Activated CD4-positive, alpha-beta T cell treated with anti-CD3 and anti-CD28 coated beads, Interleukin-2, amount 50 U/mL, for 4 hours (primary cell): ENCODE measurements at places on chromosomes 3 and 15.

- peak; percentile 56 for DNase-seq
Measured at GRCh38 chr15:84736375-84736774, 12.0 kb upstream of the ZNF592 start.

DNA sequence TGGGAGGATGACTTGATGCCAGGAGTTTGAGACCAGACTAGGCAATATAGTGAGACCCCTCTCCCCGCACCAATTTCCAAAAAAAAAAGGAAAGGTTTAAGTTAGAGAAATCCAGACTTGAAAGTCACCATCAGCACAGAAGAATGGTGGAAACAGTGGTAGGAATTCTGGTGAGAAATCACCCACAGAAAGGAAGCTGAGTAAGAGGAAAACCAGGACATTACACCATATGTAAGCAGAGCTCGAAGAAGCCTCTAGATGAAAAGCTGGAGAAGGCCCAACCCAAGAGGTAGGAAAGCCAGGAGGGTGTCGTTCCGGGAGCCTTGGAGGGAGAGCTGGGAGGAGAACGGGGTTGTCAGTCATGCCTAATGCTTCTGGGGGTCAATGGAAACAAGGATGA lies 40.5 kb downstream of the RASGRP1 start:
- DNase-seq = no peak

GRCh38 chr15:66170042-66170441 lies 83.5 kb downstream of the MEGF11 start:
- no peak for DNase-seq

GRCh38 chr3:171090321-171090720 lies 63.8 kb upstream of the SLC2A2 start:
- DNase-seq = no peak

DNA sequence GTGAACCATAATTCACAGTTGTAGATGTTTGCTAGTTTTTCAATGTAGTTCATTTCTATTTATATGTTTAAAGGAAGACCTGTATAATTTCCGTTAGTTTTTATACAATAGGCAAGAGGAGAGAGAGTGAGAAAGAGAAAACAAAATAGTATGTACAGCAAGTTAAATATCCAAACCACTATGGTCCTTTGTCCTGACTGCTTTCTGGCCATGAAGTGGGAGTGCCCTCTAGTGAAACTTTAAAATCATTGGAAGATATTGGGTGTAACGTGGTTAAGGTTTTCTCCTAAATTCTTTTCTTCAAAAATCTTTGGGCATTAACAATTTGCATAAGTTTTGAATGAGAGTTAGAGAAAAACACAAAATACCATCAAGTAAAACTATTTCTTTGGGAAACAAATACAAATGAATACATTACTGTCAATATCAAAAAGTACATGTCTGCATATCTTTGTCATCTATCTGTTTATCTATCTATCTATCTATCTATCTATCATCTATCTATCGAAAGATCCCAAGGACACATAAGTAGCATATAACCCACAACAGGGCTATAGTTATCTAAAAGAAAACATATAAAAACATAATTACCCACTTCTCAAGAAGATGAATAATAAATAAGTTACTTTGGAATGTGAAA lies 534.6 kb upstream of the ATP11B start:
- no peak for DNase-seq

DNA sequence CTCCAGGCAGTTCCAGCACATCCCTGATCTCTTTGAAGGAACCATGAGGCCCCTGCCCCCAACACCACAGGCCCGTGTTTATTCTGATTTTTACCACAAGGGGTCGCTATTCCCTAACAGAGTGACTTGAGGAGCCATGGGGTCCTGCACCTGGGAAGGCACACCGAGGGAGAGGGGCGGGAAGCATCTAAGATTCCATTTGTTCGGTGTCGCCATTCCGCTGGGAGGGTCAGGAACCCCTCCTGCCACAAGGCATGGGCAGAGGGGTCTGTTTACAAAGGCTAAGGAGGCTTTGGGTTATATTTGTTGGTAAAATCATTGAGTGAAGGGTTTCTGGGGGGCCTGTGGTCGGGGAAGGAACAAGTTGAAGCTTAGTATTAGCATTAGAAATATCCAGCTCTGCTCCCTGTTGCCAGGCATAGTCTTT lies 77.1 kb downstream of the WDR76 start:
- peak; percentile 28 for DNase-seq

- DNase-seq = no peak
Measured at GRCh38 chr3:124594581-124594980, 135.7 kb upstream of the UMPS start.

DNA sequence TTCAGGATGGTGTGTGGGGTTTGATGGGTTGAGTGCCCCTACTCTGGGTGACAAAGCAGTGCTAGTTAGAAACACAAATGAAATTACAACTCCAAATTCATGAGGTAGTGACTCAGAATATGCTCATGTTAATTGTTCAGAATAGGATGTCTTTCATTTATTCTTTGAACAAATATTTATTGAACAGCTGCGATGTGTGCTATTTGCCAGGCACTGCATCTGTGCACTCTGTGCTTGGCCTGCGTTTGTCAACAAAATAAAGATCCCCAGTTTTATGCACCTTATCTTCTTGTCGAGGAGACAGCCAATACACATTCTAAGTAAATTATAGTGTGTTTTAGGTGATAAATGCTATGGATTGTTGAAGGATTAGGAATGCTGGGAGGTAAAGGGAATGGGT lies 27.3 kb downstream of the MED12L start:
- no peak for DNase-seq

DNA sequence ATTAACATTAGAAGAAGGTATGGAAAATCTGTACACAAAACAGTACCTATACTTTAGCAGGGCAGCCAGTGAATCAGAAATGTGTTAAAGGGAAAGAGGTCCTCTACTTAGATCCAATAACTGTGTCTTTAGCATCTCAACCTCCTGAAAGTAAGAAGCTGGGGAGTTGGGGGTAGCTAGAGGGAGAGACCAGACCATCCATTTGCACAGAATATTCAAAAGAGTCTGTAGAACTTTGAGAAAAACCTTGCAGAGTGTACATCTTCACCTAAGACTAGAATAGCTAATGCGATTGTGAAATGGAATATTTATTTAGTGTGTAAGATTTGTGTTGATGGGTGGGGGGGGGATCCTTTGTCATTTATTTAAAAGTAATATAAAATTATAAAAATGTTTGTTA lies 124.8 kb downstream of the RBPMS2 start:
- no peak for DNase-seq

GRCh38 chr15:94778840-94779239 lies 547.5 kb downstream of the MCTP2 start:
- no peak for DNase-seq

- no peak for DNase-seq
Measured at GRCh38 chr3:172447611-172448579, at the start of gene GHSR. Gene GHSR (minus strand): TSS chr3:172448456. CDS start chr3:172448413, 43 bp downstream.

GRCh38 chr3:114649331-114649730 lies 355.5 kb downstream of the TIGIT start:
- no peak for DNase-seq

- DNase-seq = no peak
Measured at GRCh38 chr3:123984350-123984749, 7.6 kb downstream of the ROPN1 start.

DNA sequence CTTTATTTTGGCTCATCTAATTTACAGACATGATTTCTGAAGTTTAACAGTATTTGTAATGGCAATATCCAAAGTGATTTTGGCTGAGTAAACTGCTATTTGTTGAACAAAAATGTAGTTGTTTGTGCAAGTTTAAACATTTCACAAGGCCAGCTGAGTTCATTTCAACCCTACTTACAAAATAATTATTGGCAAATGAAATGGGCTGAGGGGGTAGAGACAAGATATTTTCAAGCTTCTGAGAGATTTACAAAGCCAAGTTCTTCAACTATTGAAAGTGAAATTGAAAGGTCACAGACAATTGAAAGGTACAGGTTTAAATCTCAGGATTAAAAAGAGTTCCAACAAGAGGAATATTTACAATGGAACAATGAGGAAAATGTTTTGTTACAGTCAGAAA lies 77.1 kb downstream of the DUT start:
- DNase-seq = no peak

GRCh38 chr3:150759319-150759718 lies 3.6 kb downstream of the SIAH2 start:
- DNase-seq = no peak

DNA sequence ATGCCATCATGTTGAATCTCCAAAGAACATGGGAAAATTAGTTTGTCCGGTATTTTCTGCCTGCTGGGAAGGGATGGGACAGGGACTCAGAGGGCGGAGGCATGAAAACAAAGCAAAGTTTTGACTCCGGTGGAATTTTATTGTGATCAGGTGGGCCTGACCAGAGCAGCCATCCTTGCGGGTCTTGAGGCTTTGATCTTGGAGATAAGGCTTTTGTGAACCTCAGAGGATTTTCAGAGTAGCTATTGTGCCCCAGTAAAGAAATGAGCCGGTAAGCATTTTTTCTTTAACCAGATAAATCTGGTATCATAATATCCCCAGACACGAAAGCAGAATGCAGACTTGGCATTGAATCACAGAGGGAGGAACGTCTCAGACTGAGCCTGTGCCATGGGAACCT lies 99.4 kb upstream of the TNIK start:
- DNase-seq = no peak

DNA sequence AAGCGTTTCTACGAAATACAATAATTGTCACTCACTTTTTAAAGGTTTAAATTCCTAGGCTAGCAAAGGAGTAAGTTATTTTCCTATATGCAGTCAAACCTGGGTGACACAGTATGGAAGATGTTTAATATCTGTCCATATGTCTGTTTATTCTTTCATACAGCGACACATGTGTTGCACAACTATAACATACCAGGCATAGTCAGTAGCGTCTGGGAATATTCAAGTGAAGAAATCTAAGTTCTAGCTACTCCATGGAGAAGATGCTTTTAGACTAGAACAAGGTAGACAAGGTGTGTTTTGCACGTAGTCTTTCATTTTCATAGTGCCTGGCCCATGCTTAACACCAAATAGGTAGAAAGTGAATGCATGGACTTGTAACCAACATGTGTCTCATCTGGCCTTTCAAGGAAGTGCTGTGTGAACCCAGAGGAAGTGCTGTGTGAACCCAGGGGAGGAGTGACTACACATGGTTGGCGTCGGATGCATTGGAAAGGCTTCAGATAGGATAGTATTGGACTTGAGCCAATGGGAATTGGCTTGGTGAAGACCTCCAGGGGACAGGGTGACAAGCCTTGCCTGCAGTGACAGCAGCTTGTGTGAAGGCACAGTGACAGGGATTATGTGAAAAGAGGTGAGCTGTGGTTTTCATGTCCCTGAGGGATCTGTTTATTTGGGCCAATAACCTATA lies 267.0 kb downstream of the PTPRG start:
- no peak for DNase-seq

- DNase-seq = no peak
Measured at GRCh38 chr3:152444029-152444641, 175.4 kb downstream of the MBNL1 start.

DNA sequence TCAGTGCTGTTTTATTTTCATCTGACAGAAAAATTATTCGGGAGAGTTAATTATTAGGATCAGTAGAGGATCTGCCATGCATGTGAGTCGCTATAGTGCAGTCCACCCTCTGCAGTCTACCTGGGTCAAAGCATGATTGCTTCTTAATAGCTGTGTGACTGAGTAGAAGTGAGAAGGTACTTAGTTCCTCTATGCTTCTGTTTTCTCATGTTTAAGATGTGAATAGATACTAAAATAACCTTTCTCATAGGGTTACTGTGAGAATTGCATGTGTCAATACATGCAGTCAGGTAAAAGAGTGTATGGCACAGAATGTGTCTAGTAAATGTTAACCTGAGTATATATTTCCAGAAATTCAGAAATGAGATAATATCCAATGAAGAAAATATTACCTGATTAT lies 435.7 kb downstream of the NAALADL2 start:
- no peak for DNase-seq

DNA sequence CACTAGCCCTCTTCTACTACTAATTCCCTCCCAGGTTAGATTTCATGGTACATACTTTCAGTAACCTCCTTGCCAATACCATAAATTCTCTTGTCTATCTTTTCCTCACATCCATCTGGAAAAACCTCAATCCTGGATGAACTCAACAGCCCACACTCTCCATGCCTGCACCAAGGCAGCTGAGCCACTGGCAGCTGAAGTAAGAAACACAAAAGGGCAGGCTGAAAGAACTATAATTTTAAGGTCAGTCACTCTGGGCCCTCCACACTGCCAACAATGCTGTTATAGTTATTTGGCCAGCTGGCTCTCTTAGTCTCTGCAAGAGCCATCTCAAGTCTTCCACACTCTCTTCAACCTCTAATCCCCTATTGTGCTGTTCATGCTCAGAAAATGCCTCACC lies 15.1 kb upstream of the TIPARP start:
- no peak for DNase-seq

- no peak for DNase-seq
Measured at GRCh38 chr15:45529613-45530012, 7.1 kb upstream of the SLC30A4 start.

DNA sequence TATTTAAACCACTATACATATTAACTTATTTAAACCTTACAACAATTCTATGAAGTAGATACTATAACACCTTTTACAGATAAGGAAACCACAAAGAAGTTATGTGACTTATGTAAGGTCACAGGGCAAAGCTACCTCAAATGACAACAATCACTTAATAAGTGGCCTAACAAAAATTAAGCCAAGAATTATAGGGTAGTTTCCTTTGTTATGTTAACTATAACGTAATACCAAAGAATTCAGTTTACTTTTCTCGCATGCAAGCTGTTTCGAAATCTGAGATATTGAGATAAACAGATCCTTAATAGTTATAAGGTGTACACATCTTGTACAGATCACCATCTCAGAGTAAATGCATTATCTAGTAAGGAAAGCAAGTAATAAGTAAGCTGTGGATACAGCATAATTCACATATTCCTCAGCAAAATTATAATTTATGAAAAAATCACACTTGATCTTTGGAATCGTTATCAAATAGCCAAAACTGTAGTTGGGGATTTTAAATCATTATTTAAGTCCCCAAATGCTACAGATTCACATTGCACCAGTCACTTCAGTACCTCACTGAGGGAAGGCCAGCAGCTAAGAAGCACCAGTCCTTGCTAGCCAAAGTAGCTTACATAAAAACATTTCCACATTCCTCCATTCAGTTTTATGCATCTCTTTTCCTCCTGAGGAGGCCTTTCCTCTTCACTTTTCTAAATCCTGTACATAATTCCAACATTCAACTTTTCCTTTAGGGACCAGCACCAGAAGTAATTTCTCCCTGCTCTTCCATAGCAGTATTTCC lies 226.8 kb downstream of the TBC1D5 start:
- no peak for DNase-seq

- no peak for DNase-seq
Measured at GRCh38 chr15:95864467-95864886, 466.0 kb upstream of the NR2F2 start.

- DNase-seq = no peak
Measured at GRCh38 chr3:123449102-123449996, 459 bp upstream of the ADCY5 start.

GRCh38 chr3:141795276-141795675 lies 32.1 kb downstream of the GRK7 start:
- DNase-seq = no peak

GRCh38 chr3:193357291-193357690 lies 21.3 kb downstream of the ATP13A5 start:
- no peak for DNase-seq
